ENCODE measurements at places on chromosomes 5 and 9. TPM values are rescaled to one million over a fixed set of nuclear protein-coding genes. Genes with fewer than 3 reads are reported as not detected.

GRCh38 chr9:15670894-15671293, 118.1 kb downstream of the CCDC171 start:
- DNase-seq, result no peak

GRCh38 chr5:151213803-151214613, 9.9 kb downstream of the CCDC69 start:
- peak; percentile 92 for DNase-seq

GRCh38 chr5:98836175-98836574, 62.7 kb downstream of the RGMB start:
- no peak for DNase-seq

The NUTM2G gene
- total RNA-seq, result not detected

DNA sequence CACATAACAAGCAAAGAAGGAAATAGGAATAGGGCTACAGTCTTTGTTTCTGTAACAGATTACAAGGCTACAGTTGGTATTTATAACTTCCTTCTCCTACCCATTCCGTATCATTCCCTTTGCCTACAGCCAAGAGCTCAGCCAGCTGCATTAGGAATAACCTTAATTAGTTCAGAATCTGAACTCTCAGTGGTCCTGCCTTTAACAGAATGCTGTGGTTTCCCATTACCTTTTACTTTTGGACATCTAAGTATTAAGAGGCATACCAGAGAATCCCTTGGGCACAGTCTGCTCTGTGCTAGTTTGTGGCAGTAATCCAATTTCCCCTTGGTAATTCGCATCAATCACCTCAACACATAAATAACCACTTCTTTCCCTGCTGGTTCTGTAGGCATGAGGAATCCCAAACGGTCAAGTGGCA, 44.2 kb downstream of the PKD2L2 start:
- no peak for DNase-seq

GRCh38 chr9:86940774-86941173, 6.5 kb downstream of the GAS1 start:
- no peak for DNase-seq

The PCDHGA10 gene
- 4.2 TPM for total RNA-seq

The MARCOL gene
- not detected for total RNA-seq

The GRM6 gene
- not detected for total RNA-seq

DNA sequence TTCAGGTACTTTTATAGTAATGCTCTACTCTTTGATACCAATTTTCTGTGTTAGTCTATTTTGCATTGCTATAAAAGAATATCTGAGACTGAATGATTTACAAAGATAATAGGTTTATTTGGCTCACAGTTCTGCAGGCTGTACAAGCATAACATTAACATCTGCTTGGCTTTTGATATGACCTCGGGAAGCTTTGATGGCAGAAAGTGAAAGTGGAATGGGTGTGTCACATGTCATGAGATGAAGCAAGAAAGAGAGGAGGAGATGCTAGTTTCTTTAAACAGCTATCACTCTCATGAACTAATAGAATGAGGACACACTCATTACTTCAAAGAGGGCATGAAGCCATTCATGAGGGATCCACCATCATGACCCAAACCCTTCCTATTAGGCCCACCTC, 270.9 kb upstream of the IL12B start:
- no peak for DNase-seq

DNA sequence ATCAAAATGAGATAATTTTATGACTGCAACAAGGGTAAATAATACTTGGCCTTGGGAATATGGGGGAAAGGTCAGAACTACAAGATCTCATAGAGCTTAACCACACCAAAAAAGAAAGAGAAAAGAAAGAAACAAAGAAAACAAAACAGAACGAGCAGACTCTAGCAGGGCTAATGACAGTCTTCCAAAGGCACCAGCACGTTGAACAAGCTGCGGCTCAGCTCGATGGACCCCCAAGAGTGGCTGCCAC, 689 bp downstream of the AK3 start:
- no peak for DNase-seq

DNA sequence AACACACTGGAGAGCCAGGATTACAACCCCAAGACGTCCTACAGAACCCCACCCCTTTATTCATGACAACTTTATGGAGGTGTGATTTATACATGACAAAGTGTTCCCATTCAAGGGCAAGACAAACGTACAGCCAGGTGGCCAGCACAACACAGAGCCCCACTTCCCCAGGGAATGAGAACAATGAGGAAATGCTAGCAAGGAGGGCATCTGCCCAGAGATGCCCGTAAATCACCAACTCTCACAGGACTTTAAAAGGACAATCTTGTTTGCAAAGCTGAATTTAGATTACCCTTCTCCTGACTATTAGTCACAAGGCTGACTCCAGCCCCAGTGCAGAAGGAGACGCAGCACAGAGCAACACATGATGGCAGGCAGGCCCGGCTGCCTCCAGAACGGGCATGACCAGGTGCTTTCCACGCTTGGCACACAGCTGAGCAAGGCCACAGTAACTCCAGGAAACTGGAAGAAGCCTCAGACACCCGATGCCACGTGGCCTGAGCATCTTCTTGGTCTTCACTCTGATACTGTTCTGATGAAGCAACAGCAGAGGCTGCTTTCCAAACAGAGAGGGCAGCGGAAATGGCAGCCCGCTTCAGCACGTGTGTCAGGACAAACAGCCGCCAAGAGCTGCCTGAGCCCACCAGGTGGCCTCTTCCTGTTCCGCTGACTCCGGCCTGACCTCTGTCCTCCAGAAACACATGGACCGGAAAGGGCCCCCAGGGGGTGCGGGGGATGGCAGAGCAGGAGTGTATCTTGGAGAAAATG, 51.4 kb downstream of the ROR2 start:
- DNase-seq, result no peak

DNA sequence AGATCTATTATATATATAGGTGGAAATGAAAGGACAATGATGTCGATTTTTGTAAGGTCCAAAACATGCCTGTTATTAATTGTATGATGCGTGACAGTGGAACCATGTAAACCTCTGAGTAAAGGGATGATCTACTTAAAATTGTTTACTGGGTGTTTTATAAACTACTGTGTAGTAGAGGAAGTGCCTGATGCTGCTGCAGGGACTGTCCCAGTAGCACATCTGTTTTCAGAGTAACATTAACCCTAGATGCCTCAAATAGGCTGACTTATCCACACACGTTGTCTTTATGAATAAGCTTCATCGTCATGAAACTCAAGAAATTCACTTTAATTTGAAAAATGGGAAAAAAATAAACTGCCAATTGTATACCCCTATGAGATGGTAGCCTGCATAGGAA, 1.7 kb downstream of the CAMK4 start:
- DNase-seq, result no peak

The SPAAR gene
- total RNA-seq, result 25.3 TPM

DNA sequence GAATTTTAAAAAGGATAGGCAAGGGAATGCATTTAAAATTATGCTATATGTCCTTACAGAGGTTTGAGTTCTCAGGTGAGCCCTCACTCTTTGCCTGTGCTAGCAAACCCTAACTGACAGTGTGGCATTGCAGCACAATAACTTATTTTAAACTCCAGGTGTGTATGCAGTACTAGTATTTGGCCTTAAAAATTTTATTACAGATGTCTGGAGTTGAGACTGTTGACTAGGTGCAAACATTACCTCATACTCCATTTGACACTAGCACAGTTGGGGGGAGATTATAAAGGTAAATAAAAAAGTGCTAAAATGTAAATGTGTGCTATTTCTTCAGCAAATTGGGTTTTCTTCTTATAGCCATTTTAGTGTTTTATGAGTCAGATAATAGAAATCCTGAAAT, 407.7 kb downstream of the SH3GL2 start:
- DNase-seq, result no peak

DNA sequence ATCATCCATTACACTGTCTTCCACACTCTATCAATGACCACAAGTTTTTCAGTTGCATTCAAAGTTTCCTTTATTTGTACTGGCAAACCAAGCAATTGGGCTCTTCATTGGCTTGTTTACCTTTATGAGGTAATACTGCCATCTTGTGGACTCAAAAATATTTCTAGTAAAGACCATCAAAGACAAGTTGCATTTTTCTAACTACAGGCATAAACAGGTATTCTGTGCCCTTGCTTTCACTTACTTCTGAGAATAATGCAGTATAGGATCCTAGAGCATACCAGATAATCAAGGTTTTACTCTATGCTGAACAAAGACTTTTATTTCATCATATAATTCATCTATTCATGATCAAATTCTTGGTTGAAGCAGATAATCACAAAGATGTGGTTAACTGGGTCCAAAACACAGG, 173.7 kb upstream of the POU5F2 start:
- no peak for DNase-seq

- no peak for DNase-seq
Measured at GRCh38 chr9:8492679-8493078, 693.1 kb upstream of the DMAC1 start.

The IFNK gene
- total RNA-seq, result not detected

The PPP3R2 gene
- not detected for total RNA-seq

The EGFL7 gene
- total RNA-seq, result 155 TPM

- no peak for DNase-seq
Measured at GRCh38 chr5:13536933-13537332, 407.6 kb downstream of the DNAH5 start.

GRCh38 chr5:141031006-141031405, 20.2 kb upstream of the PCDHB1 start:
- no peak for DNase-seq

DNA sequence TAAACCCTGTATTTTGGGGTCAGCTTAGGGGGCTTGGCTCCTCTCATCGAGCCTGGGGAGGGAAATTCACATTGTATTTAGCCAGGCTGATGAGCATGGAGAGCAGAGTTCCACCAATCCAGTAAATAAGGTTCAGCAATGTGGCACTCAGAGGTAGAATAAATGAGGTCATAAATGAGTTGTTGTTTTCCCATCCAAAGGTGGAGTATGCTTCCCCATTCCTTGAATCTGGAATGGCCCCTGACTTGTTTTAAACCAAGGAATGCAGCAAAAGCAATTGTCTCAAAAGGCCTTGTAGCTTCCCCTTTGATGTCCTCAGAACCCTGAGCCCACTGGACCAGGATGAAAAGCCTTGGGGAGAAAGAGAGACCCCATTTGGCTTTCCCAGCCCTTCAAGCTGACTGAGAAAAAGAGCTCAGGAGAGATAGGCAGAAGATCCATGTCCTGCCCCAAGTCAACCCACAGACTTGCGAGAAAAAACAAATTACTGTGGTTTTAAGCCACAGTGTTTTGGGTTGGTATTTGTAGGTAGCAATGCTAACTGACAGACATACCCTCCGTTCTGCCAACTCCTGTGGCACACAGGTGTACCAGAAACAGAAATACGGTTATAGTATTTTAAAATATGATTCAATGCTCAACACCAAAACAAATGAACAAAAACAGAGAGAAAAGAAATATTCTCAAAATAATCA, 566.0 kb upstream of the DMAC1 start:
- no peak for DNase-seq

DNA sequence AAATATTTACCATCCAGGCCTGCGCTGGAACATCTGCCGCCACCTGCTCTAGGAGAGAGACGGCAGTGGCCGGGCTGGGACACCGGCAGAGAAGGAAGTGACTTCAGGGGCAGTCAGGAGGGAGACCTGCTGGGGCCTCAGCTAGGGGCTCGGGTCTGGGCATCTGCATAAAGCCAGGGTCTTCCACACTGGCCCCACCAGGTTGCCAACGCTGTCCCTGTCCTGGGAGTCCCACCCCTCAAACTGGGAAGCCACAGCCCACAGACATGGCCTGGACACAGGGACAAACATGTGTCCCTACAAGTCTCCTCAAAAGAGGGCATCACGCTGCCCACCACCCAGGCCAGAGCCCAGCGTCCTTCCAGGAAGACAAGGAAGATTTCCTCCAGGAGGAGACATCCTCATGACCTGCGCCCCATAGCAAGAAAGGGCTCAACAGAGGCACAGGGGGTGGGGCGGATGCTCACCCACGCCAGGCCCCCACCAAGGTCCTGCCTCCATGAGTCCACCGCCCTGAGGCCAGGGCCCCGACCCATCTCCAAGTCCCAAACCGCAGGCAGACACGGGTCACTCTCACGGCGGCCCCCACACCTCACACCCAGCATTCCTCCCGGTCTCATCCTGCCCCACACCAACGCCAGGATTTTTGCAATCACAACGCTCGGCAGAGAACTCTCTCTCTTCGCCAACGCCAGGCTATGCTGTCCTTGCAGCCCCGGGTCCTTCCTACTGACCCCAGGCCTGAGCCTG, 9.0 kb downstream of the VAV2 start:
- DNase-seq, result no peak

The SNCB gene
- total RNA-seq, result not detected

The CCL27 gene
- not detected for total RNA-seq

The PRRT1B gene
- not detected for total RNA-seq

GRCh38 chr9:36499174-36499890, 73.4 kb upstream of the MELK start:
- no peak for DNase-seq

GRCh38 chr5:87722286-87722685, 309.6 kb upstream of the CCNH start:
- DNase-seq, result no peak

The AQP7 gene
- total RNA-seq, result 323 TPM

DNA sequence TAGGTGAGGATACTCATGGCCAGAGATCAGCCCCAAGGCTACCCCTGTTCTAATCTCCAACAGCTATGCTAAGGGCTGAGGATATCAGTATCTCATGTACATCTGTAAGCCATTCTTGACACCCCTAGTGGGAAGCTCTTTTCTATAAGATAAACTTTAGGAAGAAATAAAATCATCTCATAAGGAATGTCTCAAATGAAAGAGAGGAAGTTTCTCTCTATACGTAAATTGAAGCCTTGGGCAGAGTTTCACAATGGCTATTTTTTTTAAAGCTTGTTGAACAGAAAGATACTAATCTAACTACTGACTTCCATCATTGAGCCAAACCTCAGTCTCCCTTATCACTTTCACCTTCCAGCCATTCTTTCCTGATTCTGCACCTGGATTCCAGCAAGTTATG, 405.7 kb downstream of the PRR16 start:
- no peak for DNase-seq

GRCh38 chr9:110148384-110148783, 59.6 kb downstream of the C9orf152 start:
- DNase-seq, result no peak
